Neural progenitor cell (in vitro differentiated cells): ENCODE measurements at places on chromosomes 2 and 18.

GRCh38 chr2:104408266-104408665 lies 445.6 kb upstream of the POU3F3 start:
- DNase-seq: peak; percentile 71

- DNase-seq: peak; percentile 70
Observed at GRCh38 chr2:152189622-152190495, 14.3 kb upstream of the STAM2 start.

DNA sequence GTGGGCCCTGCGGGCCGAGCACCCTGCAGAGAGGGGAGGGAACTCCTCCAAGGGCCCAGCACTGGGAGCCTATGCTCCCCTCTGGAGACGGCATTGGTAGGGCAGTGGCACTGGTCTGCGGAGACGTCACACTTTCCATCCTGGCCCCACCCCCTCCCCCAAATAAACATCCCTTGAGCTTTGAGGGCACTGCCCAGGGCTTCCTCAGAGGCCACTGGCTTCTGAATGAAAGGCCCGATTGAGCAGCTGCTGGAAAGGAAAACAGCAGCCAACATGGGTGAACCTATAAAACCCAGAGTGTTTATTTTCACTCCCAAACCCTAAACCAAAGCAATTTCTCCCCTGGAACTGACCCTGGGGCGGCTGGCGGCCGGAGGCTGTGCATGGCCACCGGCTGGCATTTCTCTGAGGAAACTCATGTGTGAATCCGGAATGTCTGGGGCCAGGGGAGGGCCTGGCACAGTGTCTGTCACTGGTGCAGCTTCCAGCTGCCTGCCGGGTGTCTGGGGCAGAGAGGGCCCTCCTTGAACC lies 138.9 kb downstream of the DYSF start:
- DNase-seq: no peak

GRCh38 chr18:12278741-12279682 lies 24.9 kb downstream of the CIDEA start:
- DNase-seq: peak; percentile 87

DNA sequence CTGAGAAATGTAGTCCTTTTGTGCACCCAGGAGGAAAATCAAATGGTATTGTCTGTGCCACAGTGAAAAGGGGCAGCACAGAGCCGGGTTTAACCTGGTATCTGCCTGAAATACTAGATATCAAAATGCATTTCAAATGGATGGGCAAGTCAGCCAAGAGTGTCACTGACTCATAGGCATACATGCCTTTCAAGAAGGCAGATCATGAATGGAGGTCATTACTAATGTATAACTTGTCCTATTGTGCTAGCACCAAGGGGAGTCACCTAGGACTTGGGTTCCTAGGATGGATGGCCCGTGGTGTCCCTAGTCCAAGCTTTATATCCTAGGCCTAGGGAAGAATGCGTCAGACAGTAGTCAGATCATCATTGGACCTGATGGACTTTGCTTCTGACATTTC lies 49.9 kb downstream of the TCF7L1 start:
- no peak for DNase-seq

- DNase-seq: no peak
Observed at GRCh38 chr18:41537666-41538065, 417.4 kb upstream of the PIK3C3 start.

GRCh38 chr2:216017365-216017764 lies 4.0 kb upstream of the MREG start:
- DNase-seq: no peak

- peak; percentile 80 for DNase-seq
Observed at GRCh38 chr2:68837164-68837860, 33.9 kb downstream of the BMP10 start.

DNA sequence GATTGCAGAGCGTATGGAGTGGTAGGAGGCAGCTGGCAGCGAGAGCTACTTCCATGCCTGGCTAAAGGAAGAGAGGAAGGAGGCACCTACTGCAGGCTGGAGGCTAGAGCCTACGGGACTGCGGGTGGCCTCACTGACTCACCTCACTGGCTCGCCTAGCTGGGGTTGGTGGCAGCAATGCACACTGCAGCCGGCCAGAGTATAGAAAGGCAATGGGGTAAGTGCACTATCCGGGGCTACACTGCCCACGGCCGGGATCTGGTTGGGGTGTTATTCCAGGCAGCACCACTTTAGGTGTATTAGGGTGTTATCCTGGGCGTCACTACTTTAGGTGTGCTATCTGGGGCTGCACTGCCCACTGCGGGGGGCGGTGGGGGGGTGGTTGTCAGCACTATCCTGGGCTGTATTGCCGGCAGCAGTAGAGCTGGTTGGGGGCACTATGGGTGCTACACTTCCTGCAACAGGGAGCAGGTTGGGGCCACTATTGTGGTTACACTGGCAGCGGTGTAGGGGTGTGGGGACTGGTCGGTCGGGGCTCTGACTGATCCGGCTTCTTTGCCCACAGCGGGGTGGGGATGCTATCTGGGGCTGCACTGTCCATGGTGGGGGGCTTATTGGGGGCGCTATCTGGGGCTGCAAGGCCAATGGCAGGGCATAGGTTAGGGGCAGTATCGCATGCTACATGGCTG lies 33.3 kb upstream of the ANKRD62 start:
- no peak for DNase-seq

- DNase-seq: no peak
Observed at GRCh38 chr2:172252154-172252553, 149.5 kb upstream of the DLX2 start.

DNA sequence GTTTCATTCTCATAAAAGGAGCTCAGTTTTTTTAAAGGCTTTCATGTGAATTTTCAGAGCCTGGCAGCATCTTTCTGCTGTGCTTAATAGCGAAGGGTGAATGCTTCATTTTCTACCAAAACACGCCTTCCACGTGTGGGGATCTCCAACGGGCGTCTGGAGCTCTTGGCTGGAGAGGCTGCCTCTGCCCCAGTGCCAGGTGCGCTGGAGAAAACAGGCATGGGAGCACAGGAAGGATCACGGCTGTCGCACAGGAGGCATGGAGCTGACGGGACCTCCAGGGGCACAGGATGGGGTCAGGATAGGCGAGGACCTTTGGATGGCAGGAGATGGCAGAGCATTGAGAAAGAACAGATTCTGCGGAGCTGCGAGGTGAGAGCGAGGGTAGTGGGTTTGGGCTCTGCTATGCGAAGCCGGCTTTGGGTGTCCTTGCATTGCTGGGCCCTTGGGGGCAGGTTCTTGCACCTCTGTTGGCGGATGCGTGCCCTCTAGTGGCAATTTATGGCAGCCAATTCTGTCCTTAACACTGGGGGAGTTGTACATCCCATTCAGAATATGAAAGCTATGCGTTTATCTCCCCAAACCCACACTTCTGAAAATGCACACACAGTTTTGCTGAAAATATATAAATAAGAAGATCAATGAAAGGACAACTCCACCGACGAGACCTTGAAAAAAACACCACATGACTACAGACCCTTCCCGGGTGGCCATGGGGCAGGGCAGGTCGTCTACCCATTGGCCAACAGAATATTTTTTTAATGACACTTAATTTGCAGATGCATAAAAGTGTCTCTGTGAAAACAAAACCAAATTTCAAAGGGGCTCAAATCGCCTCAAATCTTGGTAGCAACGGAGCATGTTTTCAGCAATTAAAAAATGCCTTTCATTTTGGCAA lies 90.4 kb upstream of the SLC35G4 start:
- DNase-seq: peak; percentile 86

- no peak for DNase-seq
Observed at GRCh38 chr2:197208024-197208423, 102.6 kb downstream of the ANKRD44 start.

DNA sequence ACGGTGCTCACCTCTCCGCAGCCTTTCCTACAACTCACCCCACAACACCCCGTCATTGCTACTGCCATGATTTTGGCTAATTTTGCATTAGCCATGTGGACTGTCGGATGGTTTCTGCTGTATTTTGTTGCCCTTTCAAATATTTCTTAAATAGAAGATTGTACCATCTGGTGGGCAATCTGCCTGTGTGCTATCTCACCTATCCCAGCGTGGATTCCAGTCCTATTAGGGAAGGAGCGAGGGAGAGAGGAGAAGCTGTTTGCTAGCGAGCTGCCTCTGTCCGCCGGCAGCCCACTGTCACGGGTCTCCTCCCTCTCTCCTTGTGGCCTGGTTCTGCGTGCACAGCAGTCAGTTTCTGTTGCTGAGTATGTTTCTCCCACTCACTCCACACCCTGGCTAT lies 336.2 kb downstream of the TXNL1 start:
- no peak for DNase-seq

DNA sequence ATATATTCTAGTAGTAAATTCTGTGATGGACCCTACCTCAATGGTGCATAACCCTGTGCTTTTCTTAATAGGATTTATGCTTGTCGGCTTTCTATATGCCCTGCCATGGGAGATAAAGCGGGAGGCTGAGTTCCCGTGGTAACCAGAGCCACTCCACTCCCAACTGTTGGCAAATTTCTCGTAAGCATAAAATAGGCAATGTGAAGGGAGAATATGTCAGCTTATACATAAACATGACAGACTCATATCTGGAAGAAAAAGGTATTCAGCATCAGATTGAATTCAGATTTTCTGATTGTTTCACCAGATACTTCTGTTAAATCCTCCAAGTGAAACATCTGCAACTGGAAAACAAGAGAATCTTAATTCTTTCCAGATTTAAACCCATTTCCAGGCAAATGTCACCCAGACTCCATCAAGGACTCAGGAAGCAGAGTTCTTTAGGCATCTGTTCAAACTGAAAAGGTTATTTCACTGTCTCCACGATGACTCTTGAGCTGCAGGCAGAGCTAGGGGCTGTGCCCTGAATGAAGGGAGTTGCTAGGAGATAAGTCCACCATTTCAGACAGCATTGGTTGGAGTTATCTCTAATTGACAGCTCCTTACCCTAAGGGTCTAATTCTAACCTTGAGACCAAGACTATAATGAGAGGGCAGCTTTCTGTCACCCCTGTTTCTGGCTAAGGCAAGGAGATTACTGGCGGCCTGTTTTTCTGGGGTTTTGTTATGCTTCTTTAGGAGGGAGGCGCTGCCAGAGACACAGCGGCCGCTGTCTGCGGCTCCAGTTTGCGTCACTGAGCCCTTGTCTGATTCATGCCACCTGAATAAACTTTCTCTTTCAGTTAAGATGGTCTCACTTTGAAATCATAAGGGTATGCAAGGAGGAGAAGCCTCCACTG lies 381.3 kb downstream of the SOX11 start:
- peak; percentile 73 for DNase-seq

- DNase-seq: no peak
Observed at GRCh38 chr2:143762176-143762928, 633.1 kb downstream of the ARHGAP15 start.

DNA sequence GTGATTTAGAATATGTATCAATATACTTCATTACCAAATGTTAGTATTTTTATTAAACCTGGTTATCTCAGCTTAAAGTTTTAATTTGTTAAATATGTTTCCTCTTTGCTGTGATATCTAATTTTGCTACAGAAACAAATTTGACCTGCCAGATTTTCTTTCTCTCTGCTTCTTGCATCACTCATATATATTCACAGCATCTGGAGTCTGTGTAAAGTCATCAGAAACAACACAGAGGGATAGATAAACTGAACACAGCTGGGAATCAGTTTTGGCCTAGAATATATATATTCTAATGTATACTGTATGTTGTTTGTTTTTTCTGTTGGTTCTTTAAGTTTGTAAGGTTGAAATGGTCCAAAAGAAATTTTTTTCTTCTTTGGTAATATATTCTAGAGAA lies 8.5 kb downstream of the PSMD14 start:
- DNase-seq: no peak

- DNase-seq: peak; percentile 2
Observed at GRCh38 chr2:231684314-231685223, 23.8 kb upstream of the PTMA start.

- no peak for DNase-seq
Observed at GRCh38 chr2:234964631-234965461, 13.0 kb downstream of the SH3BP4 start.

DNA sequence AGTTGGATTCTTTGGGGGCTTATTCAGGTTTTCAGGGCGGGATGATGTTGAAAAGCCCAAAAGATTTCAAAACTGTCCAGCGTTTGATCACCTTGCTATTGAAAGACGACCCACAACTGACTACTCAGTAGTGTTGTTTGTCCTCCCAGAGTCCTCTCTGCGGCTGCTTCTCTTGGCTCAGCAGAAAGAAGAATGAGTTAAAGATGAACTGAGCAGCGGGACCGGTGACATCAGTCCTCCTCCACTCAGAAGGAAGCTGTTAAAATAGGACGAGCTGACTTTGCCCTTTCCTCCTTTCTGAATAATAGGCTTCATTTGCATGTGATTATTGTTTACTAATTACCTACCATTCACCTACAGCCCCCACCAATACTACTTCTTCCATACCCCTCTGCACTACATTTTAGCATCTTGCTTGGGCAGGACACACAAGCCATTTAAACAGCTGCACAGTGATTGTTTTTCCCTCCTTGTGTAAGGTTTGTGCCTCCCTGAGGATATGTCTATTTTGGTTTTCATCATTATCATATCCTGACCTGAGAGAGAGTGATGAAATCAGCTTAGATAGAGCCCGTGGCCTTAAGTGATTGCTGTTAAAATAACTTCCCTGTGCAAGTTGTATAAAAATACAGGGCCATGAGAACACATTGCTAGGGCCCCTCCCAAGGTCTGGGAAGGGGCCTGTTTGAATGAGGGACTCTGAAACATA lies 261.8 kb downstream of the FHOD3 start:
- no peak for DNase-seq

GRCh38 chr2:203900253-203900652 lies 32.7 kb downstream of the CTLA4 start:
- no peak for DNase-seq

DNA sequence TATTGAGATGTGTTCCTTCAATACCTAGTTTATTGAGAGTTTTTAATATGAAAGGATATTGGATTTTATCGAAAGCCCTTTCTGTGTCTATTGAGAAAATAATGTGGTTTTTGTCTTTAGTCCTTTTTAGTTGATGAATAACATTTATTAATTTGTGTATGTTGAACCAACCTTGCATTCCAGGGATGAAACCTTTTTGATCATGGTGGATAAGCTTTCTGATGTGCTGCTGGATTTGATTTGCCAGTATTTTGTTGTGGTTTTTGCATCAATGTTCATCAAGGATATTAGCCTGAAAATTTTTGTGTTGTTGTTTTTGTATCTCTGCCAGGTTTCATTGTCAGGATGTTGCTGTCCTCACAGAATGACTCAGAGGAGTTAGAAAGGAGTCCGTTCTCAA lies 1710.4 kb downstream of the SUCLG1 start:
- DNase-seq: no peak

GRCh38 chr2:42922790-42923579 lies 130.6 kb upstream of the HAAO start:
- DNase-seq: no peak
